ENCODE measurements at places on chromosomes 4 and X.

DNA sequence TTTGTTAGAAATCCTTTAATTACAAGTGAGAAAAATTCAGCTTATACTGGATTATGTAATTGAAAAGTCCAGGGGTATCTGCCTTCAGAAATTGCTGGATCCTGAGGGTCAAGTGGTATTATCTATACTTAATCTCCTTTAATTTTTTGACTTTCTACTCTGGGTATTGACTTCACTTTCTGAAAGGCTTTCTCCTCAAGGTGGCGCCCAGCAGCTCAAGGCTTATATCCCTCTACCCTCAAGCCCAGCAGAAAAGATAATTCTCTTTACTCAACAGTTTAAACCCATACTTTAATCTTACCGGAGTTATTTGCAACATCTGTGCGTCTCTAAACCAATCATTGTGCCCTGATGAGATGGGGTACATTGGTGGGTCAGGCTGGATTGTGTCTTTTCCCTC lies 129.5 kb downstream of the LARP7 start:
- no peak for DNase-seq

GRCh38 chrX:117982694-117983392 lies 133.8 kb downstream of the KLHL13 start:
- no peak for DNase-seq

GRCh38 chrX:10611441-10612090 lies 8.8 kb downstream of the MID1 start:
- no peak for DNase-seq

GRCh38 chrX:7132335-7133049 lies 15.0 kb upstream of the STS start:
- DNase-seq = peak; percentile 19

DNA sequence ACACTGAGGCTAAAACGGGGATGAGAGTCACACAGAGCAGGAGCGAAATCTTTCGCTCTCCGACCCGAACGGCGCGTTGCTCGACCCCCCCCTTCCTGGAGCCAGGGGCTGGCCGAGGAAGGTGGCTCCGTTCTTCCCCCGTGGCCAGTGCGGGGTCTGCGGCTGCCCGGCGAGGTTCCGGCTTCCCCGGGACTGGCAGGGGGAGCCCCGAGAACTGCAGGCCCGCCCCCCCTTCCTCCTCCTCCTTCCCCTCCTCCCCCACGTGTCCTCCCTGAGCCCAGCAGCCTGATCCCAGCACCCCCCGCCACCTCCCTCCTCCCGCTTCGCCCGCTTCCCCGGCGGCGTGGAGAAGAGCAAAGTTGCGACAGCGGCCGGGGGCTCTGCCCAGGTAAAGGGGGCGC lies 2.4 kb upstream of the BCORL1 start:
- DNase-seq = no peak

GRCh38 chr4:112282860-112283667 lies 2.6 kb downstream of the TIFA start:
- no peak for DNase-seq

DNA sequence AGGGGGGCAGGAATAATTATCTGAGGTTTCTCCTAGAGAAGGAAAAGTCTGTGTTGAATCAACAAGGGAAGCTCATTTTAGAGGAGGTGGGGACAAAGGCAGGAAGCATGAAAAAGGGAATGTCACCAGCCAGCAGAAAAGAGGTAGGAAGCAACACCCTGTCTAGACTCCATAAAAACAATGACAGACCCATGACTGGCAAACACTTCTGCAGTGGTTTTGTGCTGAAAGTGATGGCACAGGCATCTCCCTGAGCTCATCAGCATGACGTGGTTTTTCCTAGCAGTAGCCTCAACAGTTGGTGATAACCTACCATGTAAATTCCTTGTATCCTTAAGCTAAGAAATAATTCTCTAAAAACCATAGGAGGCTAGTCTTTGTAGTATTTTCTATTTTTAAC lies 110.7 kb upstream of the GALNT7 start:
- no peak for DNase-seq

Data from CD4-positive, alpha-beta T cell treated with Interleukin-2 at 100 ng/mL for 4 hours (primary cell).